ELR (cell line): ENCODE measurements at places on chromosomes 6 and 20.

DNA sequence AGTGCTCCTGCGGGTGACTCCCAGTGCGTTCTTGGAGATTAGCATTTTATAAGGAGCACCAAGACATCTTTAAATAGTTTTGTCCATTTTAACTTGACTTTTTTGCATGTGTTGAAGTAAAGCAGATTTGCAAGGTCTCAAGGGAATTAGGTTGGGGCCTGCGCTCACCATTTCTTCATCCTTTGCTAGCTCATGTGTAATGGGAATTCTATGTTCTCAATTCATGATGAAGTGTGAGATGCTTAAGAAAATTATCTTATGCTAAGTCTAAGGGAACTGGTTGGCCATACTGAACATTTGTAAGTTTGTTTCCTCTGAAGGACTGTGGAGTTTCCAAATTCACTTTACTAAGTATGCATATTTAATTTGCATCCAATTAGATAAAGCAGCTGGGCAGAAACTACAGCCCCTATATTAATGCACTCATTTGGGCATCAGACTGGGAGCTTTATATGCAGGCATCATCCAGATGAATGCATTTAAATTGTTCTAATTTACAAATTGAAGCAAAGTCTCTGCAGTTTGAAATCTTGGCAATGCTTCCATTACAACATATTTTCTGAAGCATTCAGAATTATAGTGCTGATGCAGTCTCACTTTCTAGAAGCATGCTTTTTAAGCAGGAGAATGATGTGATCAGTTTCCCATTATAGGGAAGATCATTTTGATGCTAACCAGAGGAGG, 108.3 kb upstream of the AKAP12 start:
- DNase-seq, result no peak

- DNase-seq, result no peak
Observed at GRCh38 chr6:123569575-123569974, 67.2 kb downstream of the TRDN start.

- no peak for DNase-seq
Observed at GRCh38 chr6:45047573-45047972, 280.6 kb upstream of the RUNX2 start.

DNA sequence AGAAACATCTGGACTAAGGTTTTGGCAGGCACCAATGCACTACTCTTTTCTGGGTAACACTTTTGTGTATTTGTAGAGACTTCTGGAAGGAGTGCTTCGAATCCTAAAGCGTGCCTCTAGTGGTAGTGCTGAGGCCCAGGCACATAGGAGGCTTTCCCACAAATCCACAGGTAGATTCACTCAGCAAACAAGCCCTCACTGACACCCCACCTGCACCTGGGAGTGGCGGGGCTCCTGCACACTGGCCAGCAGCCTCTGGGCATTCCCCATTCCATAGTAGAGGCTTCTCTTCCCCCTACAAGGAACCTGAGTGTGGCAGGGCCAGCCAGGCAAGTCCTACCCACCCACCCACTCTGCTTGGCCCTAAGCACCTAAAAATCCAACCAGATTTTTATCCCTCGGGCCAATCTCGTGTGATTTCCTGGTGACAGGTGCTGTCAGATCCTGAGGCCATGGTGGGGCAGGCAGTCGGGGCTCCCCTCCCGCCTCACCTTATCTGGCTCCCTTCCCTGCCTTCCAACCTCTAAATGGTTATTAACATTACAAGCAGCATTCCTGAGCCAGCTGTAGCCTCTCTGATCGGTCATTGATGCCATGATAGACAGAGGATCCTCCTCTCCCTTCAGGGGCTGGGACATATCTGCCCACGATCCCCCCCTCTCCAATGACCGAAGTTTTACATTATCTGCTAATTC, 82.4 kb downstream of the SLC2A10 start:
- DNase-seq, result no peak

- DNase-seq, result no peak
Observed at GRCh38 chr6:38375341-38375740, 264.4 kb downstream of the BTBD9 start.

DNA sequence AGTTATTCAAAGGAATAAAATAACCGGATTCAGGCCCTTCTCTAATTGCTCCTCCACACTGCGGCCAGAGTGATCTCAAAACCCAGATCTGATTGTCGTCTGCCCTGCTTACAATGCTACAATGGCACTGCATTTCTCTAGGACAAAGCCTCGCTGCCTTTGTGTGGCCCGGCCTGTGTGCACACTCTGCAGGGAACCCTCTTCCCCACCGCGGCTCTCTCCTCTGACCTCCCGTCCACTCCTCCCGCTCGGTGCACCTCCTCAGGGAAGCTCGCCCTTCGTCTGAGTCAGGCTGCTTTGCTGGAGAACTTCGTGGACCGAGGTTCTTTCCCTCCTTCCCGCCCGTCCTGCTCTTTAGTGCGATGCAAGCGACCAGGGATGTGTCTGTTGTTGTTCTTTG, 101.6 kb upstream of the SNX9 start:
- DNase-seq, result no peak

- DNase-seq, result peak; percentile 55
Observed at GRCh38 chr20:20237093-20237959, 130.6 kb upstream of the INSM1 start.
